HT-29 (cell line): ENCODE measurements at places on chromosomes 1 and 21.

DNA sequence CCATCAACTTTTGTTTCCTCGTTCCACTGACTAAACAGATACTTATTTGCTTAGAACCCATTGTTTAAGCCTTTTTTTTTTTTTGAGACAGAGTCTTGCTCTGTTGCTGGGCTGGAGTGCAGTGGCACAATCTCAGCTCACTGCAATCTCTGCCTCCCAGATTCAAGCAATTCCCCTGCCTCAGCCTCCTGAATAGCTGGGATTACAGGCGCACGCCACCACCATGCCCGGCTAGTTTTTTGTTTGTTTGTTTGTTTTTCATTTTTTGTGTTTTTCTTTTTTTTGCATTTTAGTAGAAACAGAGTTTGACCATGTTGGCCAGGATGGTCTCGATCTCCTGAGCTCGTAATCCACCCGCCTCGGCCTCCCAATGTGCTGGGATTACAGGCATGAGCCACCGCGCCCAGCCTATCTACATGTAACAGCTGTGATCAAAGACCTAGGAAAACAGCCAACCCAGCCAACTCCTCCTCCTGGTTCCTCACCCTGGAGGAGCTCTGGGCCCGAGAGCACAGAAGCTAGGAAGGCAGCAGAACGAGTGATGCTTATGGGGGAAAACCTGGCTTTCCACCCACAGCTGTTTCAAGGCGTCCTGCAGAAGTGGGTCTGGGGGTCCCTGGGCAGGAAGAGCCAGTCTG is 32.9 kb downstream of the KCNN3 start:
- no peak for DNase-seq

GRCh38 chr21:36214561-36214960 is 57.9 kb downstream of the DOP1B start:
- DNase-seq: no peak

DNA sequence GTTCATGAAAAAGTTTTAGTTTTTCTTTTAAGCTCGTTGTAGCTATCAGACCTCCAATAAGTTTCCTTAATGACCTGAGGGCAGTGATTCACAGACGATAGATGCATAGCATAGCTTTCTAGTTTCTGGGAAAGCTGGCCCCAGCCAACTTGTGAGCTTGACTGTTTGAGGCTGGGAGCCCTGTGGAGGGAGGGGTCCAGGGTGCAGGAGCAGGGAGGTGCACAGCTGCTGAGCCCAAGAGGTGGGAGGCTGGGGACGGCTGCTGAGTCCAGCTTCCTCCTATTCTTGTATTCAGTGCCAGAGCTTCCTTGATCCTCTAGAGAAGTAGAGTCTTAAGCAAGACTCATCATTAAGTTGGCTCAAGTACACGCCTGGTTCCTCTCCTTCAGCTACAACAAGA is 11.0 kb upstream of the AVPR1B start:
- DNase-seq: no peak

- DNase-seq: no peak
Measured at GRCh38 chr1:118947790-118948189, 40.4 kb downstream of the TBX15 start.

DNA sequence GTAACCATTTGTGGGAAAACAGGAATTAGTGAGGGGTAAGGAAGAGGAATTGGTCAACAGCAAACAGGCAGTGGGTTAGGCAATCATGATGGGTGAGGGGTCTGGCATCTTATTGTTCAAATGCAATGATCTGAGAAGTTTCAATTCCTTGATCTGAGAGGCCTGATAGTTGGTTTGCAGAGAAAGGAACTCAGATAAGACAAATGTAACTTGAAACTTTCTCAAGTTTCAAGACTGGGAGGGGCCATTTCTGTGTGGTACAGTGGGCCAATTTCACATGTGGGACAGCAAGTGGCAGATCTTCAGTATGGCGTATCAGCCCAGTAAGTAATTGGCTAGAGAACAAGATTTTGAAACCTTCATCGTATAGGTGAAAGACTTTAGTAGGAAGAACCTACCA is 102.5 kb downstream of the XPR1 start:
- DNase-seq: no peak

DNA sequence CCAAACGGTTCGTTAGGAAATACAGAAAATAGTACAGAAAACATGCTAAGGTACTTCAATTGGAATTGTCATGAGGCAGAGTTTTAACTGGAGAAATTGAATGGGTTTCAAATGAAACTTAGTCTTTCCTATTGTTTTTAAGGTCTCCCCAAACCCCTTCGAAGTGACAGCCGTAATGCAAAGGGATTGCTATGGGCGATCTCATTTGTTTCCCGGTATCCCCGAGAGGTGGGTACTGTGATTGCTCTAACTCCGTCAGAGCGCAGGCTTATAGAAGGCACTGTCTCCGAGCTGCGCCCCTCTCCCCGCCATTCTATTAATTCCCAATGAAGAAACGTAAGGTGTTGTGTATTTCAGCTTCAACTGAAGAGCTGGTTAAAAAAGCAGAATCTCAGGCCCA is 22.0 kb upstream of the RNF187 start:
- no peak for DNase-seq

- no peak for DNase-seq
Measured at GRCh38 chr1:187443939-187444338, 615.2 kb downstream of the PLA2G4A start.

- DNase-seq: no peak
Measured at GRCh38 chr1:177287270-177287669, 116.5 kb downstream of the BRINP2 start.

- no peak for DNase-seq
Measured at GRCh38 chr21:34836933-34837505, 168.2 kb downstream of the CLIC6 start.
